Activated CD4-positive, alpha-beta T cell treated with anti-CD3 and anti-CD28 coated beads, Interleukin-2, amount 50 U/mL, for 1 hour (primary cell): ENCODE measurements at places on chromosomes 1 and 21.

- DNase-seq, result no peak
Measured at GRCh38 chr1:151474745-151475144, 15.5 kb upstream of the POGZ start.

- no peak for DNase-seq
Measured at GRCh38 chr1:25001125-25001915, 71.2 kb upstream of the RUNX3 start.

- peak; percentile 16 for DNase-seq
Measured at GRCh38 chr1:88890791-88891317, 513 bp downstream of the GTF2B start.

- DNase-seq, result peak; percentile 55
Measured at GRCh38 chr1:117895482-117896114, 33.8 kb downstream of the GDAP2 start.

- no peak for DNase-seq
Measured at GRCh38 chr1:165456861-165457260, 11.9 kb upstream of the RXRG start.

GRCh38 chr1:172530000-172530399, 3.0 kb upstream of the SUCO start:
- DNase-seq, result no peak

GRCh38 chr1:208036918-208037766, 126.2 kb upstream of the CD34 start:
- DNase-seq, result no peak

DNA sequence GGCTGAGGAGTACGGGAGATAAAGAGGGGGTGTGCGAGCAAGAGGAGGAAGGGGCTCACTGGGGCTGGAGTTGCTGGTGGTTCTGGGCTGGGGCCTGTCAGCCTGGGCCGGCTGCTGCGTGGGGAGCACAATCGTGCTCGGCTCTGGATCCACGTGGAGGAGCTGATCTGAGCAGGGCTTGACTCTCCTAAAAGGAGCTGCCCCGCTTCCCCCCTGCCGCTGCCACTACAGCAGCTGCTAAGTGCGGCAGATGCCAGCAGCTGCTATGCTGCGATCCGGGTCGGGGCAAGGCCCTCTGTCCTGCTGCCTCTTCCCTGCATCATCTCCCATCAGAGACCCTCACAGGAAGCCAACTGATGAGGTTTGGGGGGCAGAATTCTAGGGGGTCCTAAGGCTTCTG, 165.9 kb downstream of the PCBP3 start:
- no peak for DNase-seq

- DNase-seq, result no peak
Measured at GRCh38 chr21:37631319-37632117, 264.9 kb downstream of the DYRK1A start.

DNA sequence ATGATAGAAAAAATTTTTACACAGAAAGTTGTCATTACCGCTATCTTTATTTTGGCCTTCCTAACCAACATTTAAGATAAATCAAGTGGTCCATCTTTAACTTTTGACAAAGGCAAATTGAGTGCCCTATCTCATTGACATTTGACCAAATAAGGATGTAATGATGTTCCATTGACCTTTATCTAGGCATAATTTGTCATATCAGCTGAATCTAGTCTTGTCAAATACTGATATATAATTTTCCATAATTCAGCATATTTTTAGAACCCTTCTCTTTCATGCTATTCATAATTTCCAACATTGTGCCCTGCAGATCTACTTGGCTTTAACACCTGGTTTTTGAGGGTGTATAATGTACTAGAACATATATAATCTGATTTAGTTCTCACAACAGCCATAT, 63.8 kb downstream of the XCL1 start:
- DNase-seq, result no peak

DNA sequence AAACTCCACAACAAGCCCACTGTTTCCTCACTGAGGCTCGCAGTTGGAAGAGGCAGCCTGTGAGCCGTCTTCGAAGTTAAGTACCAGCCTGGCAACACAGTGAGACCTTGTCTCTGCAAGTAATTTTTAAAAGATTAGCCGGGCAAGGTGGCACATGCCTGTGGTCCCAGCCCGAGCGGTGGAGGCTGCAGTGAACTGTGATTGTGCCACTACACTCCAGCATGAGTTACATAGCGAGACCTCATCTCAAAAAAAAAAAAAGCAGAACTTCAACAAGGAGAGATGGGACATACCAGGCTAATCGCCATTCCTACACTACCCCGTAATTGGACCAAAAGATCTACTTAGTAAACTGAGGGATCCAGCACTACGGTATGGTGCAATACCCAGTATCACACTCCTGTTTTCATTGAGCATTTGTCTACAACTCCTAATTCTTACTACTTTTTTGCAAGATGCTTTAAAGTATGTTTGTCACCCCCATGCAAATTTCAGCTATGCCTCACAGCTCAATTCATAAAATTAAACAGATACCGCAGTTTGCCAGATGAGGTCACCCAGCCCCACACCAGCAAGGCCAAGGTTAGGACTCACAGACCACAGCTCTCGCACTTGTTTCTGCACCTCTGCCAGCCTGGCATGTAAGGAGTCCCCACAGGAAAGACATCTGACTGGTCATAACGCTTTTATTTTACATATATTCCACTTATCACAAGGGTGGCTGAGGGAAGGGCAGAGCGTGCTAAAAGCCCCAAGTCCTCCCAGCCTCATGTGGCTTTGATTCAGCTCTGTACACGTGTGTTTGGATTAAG, 21.0 kb downstream of the SDE2 start:
- no peak for DNase-seq

GRCh38 chr1:3700631-3701030, 48.3 kb downstream of the TP73 start:
- DNase-seq, result no peak

- DNase-seq, result peak; percentile 63
Measured at GRCh38 chr1:151251656-151252470, 2.7 kb upstream of the PSMD4 start.

- DNase-seq, result no peak
Measured at GRCh38 chr1:162970021-162970420, 99.1 kb upstream of the RGS4 start.
